NCI-H460 (cell line): ENCODE measurements at places on chromosomes 4 and X. TPM values are rescaled to one million over a fixed set of nuclear protein-coding genes. Genes with fewer than 3 reads are reported as not detected.

CYSLTR1 gene
- not detected in 2 replicates for total RNA-seq

HTR2C gene
- total RNA-seq = not detected in 2 replicates

MAGEA9B gene
- 0.12 TPM in 1 of 2 replicates, not detected in the other for total RNA-seq

ASB9 gene
- 24.5 and 28.4 TPM in 2 replicates for total RNA-seq

FAM184B gene
- total RNA-seq = 0.02 TPM in 1 of 2 replicates, not detected in the other

PPBP gene
- total RNA-seq = not detected in 2 replicates

TBX22 gene
- total RNA-seq = not detected in 2 replicates

DGKK gene
- total RNA-seq = not detected in 2 replicates

USP17L11 gene
- not detected in 2 replicates for total RNA-seq

HSD17B13 gene
- 0.17 and 0.20 TPM in 2 replicates for total RNA-seq
